NCI-H2171 (cell line): ENCODE measurements at places on chromosomes 1 and 21.

DNA sequence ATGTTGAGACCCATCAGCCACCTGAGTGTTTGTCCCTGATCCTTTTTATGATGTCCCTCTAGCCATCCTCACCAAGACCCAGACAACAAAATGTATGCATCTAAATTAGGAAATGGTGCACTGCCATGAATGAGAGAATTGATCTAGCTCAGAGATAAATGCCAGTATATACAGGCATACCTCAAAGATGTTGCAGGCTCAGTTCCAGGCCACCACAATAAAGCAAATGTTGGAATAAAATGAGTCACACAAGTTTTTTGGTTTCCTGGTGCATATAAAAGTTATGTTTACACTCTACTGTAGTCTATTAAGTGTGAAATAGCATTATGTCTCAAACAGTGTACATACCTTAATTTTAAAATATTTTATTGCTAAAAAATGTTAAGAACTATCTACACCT is 63.9 kb downstream of the CHIA start:
- DNase-seq = no peak

DNA sequence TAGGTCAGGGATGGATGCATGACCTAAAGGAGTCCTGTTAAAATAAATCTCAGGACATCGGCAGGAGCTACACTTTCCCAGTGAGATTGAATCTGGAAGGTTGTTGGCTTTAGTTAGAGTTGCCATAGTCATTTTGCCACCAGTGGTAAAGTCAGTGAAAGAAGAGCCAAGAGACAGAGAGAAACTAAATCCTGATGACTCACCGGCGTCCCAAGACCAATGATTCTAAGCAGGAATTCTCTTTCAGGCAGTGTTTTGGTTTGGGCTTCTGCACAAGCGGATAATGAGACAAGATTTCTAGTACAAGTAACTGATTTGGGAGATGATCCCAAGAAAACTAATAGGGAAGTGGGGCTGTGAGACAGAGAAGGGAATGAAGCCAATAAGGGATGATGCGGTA is 88.8 kb upstream of the ETS2 start:
- no peak for DNase-seq

DNA sequence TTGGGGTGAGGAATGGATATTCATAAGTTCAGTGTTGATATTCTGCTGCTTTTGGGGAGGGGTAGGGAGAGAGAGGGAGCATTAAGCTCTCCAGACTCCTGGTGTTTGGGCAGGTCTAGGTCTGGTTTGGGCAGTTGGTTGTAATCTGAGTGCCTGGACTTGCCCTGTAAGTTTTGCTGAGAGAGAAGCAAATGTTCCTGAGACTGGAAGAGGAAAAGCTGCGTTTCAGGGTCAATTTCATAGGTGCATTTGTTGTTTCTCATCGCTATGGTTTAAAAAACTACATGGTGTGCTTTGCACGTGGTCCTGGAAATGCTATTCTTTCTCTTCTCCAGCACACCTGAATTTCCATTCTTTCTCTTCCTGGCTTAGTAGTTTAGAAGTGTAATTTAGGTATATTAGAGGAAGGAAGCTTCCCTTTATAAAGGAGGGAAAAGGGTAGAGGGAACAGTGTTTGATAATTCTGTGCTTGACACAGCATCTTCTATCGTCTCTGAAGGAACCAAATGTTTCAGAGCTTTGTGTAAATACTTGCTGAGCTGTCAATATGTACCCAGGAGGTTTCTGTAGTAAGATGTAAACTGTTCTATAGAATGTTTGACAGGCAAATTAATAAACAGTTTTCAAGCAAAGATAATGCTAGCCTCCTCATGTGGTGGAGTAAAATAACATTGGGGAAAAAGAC is 6.3 kb downstream of the ARID1A start:
- DNase-seq = no peak

- DNase-seq = no peak
Measured at GRCh38 chr21:31185663-31186062, 147.4 kb upstream of the KRTAP19-8 start.

DNA sequence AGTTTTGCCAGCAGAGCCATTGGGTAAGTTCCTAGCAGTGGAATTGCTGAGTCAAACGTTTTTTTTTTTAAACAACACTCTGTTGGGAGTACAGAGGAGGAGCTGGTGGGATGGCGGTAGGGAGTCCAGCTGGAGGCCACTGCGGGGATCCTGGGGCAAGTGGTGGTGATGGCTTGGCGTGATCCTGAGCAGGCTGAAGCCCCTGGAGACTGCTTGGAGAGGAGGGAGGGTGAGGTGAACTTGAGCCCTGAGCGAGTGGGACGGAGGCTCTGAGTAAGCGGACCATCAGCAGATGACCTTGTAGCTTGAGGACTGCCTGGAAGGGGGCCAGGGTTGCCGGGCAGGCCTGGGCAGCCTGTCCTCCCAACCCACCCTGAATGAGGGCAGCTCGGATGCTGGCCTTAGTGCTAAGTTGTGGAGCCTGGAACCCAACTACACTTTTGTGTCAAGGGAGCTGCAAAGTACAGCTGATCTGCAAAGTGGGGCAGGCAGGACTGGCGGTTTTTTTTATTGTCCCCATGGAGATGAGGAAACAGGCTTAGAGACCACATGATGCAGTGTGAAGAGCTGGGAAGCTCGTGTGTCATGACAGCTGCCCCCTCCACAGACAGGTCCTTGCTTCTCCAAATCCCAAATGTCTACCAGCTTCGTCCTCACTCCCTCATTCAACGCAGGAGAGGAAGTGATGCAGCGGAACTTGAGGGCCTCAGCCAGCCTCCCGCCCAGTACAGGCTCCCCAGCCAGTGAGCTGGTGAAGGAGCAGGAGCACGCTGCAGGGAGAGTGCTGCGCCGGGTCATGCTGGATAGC is 20.2 kb downstream of the MRPL37 start:
- DNase-seq = peak; percentile 37

- no peak for DNase-seq
Measured at GRCh38 chr1:29956349-29957030, 720.2 kb downstream of the PTPRU start.

- no peak for DNase-seq
Measured at GRCh38 chr1:158150523-158150922, 30.2 kb upstream of the CD1D start.

- DNase-seq = no peak
Measured at GRCh38 chr21:18630446-18630845, 226.9 kb upstream of the TMPRSS15 start.

DNA sequence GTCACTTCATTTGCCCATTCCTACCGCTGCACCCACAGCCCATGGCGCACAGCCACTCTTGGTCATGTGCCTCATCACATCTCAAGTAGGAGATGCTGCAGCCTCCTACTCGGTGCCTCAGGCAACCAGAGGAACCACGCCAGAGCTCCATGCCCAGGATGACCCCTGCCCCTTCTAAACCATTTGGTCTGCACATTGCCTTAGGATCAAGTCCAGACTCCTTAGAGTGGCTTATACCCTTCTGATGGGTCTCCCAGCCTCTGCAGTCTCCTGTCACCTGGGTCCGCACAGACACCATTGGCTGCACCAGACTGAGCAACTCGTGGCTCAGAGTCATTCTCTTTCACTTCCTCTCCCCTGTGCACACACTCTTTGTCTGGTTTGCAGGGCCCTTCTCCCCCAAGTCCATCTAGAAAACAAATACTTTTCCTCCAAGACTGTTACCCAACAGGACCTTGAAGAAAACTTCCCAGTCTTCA is 2.2 kb upstream of the ADORA3 start:
- DNase-seq = no peak

DNA sequence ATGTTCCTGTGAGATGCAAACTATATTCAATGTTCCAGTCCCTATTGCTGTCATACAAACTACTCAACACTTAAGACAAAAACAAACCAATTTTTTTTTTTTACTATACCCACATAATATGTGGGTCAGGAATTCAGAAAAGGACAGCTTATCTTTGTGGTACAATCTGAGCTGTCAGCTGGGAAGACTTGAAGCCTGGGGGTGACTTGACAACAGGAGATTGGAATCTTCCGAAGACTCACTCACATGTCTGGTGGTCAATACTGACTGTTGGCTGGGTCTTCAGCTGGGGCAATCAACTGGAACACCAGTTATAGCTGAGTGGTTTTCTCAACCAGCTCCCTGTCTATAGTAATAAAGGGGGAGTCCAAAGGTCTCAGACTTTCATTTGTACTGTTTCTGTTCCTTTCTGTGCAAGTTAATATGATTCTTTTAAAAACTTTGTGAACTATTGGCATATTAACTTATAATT is 81.7 kb upstream of the ATP1B1 start:
- no peak for DNase-seq

DNA sequence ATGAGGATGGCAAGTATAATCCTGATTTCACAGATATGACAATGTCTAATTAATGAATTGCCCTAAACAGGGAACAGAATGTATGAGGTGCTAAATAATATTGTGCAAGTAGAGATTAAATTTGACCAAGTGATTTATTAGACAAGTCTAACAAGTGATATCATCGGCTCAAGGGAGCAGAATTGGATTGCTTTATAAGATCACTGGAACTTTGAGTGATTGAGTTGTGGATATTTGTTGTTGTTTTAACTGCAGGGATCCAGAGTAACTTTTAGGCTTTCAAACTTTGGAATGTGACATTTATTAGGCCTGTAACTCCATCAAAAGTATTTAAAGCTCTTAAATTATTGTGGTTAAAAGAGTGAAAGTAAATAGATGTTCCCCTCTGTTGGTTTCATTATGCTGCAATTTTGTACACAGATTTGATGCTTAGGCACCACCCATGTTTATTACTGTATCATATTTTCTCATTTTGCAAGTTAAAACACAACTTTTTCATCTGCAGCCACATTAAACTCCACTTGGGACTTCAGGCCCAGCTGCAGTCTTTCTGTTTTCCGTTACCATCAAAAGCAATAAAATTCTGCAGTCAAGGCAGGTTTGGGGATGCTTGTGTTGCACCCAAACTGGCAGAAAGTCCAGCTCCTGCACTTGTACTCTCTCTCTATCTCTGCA is 206.6 kb downstream of the HLX start:
- no peak for DNase-seq

- DNase-seq = no peak
Measured at GRCh38 chr1:35361638-35362037, 93.1 kb downstream of the ZMYM4 start.

GRCh38 chr1:94783342-94784189 is 36.6 kb upstream of the SLC44A3 start:
- no peak for DNase-seq

DNA sequence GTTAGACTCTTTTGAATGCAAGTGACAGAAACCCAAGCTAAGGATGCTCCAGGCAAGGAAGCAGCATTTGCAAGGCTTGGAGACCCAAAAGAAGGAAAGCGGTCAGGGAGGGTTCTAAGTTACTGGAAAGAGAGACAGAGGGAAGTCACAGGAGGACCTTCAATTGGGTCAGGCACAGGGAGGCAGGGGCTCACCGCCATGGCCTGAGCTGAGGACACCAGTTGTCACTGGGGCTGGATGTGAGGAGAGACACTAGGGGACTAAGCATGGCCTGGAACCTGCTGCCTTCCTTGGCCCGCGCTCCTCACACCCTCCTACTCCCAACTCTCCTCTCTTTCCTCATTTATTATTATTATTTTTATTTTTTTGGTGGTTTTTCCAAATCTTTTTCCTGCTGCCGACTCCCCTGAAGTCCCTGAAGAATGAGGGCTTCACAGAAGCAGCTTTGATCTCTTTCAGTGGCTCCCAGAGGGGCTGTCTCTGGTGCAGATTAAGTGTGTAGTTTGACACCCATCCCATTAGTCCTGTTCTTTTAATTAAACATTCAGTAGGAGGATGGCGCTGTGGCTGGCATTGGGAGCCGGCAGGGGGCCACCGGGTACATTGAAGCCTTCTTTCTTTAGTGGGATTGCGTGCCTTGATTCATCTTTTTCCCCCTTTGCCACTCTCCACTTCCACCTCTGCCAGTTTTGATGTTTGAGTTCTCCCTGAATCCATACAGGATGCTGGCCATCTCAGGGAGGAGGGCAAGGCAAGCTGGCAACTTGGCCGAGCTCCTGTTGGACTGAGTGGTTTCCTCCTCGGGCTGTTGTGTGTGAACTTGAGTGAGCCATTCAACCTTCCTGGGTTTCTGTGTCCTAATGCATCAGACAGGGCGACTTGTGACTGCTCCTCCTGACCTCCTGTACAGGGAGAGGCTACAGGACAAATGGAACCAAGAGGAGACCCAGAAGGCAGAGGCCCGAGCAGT is 59.3 kb downstream of the MDM4 start:
- DNase-seq = no peak

- peak; percentile 52 for DNase-seq
Measured at GRCh38 chr1:13965770-13966398, 265.9 kb downstream of the PRDM2 start.

GRCh38 chr1:14347776-14348175 is 250.7 kb upstream of the KAZN start:
- no peak for DNase-seq

DNA sequence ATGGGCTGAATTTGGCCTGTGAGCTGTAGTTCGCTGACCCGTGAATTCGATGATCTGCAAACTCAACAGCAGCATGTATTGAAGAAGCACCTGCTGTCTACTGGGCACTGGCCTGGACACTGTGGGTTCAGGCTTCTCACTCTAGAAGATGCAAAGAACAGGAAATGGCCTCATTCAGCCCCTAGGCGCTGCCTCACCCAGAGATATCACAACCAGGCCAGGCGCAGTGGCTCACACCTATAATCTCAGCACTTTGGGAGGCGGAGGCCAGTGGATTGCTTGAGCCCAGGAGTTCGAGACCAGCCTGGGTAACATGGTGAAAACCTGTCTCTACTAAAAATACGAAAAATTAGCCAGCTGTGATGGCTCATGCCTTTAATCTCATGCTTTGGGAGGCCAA is 23.6 kb downstream of the MFAP2 start:
- no peak for DNase-seq

DNA sequence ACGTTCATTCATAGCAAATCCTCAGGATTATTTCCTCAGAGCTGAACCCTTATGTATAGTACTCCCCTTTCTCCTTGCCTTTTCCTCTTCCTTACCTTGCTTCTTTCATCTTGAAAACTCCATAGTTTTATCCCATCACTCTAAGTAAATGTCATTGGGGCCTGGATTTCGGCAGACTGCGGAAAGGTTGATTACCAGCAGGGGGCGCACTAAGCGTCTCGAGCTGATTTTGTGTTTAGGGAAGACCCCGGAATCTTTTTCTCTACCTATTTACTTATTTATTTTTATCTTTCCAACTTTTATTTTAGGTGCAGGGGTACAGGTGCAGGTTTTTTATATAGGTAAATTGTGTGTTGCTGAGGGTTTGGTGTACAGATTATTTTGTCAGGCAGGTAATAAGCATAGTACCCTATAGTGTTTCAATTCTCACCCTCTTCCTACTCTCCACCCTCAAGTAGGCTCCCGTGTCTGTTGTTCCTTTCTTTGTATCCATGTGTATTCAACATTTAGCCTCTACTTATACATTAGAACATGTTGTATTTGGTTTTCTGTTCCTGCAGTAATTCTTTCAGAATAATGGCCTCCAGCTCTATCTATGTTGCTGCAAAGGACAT is 11.4 kb upstream of the MTARC1 start:
- no peak for DNase-seq

DNA sequence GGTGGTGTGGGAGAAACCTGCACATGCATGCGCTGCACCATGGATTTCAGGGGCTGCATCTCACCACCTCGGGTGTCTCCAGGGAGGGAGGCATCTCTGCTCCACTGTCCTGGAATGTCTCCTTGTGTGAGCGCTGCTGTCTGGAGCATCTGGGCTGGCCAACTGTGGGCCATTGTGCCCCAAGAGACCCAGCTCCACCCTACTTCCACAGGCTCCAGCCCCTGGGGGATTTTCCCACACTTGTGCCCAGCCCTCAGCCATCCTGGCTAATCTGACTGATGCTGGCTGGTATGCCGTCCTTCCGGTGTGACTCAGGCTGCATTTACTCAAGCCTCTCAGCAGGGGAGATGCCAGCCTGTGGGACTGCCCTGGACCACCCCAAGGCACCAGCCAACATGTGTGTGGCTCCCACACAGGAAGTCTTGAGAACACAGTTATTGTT is 62.0 kb downstream of the TRIM11 start:
- no peak for DNase-seq
